ENCODE measurements at places on chromosomes 1 and 21. TPM values are rescaled to one million over a fixed set of nuclear protein-coding genes. Genes with fewer than 3 reads are reported as not detected.
A peak's percentile ranks its signal among the peaks of the same experiment; 100 is the strongest.

Gene CD48
- not detected for total RNA-seq

Gene LYPD8
- total RNA-seq, result not detected

DNA sequence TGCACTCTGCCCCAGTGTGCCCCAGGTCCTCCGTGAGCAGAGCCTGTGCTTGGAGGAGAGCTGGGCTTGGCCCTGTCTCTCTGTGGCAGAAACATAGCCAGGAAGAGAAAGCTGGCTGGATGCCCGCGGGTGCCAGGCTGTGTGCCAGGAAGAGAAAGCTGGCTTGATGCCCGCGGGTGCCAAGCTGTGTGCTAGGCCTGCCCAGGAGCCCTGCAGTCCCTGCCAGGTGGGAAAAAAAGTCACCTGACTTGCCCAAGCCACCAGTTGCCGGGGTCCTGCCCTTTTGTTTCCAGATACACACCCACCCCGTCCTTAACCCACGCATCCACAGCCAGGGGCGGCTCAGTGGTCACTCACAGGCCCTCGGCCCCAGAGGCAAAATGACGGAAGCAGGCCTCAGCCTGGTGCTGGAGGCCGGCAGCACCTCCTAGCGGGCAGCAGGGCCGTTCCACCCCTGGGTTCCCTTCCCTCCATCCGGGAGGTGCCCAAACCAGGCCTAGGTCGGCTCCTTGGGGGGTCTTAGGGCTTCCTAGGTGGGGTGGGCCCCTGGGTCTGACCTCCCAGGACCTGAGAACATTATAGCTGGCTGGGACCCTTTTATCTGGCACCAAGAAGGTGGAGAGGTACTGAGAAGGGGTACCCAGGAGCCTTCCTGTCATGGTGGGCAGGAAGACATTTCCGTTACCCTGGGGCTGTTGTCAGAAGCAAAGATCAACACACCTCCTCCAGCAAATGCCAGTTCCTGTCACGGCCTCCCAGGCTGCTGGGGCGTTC lies 9.1 kb downstream of the ITGB2 start:
- no peak overlapping the region for H3K4me3 ChIP-seq
- peaks cover 24% of the 10 kb centered on the region for H3K27me3 ChIP-seq
- peak overlapping the region; percentile 13 for H3K27ac ChIP-seq
- peaks cover 9% of the 10 kb centered on the region for H3K36me3 ChIP-seq
- peaks cover 17% of the 10 kb centered on the region for H3K4me1 ChIP-seq

DNA sequence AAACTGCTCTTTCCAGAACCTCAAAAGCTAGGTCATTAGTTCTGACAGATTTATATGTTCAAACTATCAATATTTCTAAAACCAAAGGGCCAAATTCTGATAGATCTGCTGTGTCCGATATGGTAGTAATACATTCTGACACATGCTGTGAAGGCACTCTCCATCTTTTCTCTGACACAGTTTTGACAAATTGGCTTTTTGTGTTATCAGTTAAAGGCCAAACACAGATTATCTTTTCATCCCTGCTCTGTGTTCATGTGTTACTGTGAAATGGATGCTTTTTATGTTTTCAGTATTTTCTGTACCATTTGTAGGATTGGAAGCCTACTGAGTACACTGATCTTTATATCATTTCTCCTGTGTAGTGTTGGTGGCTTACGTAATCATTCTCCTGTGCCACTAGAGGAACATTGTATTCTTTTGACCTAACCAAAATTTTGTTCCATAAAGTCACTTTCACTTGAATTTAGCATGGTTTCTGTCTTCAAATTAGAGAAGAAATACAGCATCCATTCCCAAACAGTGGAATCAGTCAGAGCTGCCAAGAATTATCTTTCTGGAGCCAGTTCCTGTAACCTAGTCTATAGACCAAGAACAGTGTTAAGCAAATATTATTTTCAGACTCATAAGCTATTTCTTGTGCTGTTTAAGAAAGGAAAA lies 137.2 kb downstream of the ADGRL2 start:
- DNase-seq, result no peak
- H3K4me3 ChIP-seq, result no peak overlapping the region
- no peaks in the 10 kb centered on the region for H3K27me3 ChIP-seq
- H3K27ac ChIP-seq, result no peak overlapping the region

Gene NUP210L
- total RNA-seq, result not detected

Gene RPAP2
- total RNA-seq, result 22.5 TPM

DNA sequence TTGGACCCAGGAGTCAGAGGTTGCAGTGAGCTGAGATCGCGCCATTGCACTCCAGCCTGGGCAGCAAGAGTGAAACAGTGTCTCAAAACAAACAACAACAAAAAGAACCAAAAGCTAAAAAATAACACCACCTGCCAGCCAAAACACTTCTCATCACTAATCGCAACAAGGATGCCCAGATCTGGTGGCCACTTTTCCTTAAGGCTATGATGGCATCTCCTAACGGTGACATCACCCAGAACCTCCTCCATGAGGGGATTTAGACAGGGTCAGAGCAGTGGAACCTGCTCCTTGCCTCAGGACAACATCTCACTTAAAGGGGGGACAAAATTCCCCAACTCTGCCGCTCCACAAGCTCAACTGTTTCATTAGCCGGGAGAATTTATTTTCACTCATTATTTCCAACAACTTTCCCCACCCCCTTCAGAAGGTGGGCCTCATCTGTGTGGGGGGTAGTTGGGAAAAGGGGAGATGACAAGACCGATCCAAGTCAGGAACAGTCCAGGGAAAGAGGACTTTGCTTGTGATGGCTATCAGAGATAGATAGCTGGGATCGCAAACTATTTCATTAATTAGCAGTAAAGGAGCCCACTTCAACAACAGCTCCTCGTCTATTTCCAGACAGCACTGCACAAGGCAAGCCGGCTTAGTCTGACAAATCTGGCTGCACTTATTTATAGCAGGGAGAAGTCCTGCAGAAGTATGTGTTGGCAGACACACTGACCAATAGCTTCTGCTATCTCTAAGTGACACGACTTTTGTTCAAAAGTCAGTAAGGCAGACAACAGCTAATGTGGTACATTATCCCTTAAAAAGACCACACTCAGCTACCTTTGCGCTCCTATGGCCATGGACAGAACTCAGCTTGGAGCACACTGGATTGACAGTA lies 2.6 kb downstream of the PABPC4 start:
- no peaks in the 10 kb centered on the region for H3K27me3 ChIP-seq
- no peak for DNase-seq
- peak overlapping the region; percentile 86 for H3K4me3 ChIP-seq
- H3K4me1 ChIP-seq, result peaks cover 36% of the 10 kb centered on the region
- H3K27ac ChIP-seq, result peak overlapping the region; percentile 65
- H3K36me3 ChIP-seq, result peaks cover 64% of the 10 kb centered on the region

DNA sequence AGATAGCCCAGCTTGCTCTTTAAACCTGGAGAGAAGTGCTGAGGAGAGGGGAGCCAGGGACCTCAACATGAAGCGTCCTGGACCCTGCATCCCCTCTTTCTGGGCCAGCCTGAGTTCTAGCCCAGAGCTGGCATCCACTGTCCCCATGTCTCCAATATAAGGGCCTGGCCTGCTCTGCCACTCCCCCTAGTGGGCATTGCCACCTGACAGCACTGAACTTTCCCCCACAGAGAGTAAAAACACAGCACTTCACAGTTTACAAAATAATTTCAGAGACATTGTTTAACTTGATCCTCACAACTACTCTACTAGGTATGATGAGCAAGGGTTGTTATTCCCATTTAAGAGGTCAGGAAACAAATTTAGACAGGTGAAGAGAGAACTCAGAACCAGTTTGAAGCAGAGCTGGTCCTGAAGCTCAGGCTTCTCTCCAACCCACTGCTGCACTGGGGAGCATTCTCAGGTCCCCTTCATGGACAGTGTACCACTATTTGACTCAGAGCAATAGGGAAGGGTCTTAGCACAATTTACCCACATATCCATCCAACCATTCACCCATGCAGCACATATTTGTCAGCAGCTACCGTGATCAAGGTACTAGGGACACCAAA lies 151.2 kb downstream of the DMRTA2 start:
- no peaks in the 10 kb centered on the region for H3K36me3 ChIP-seq
- H3K27me3 ChIP-seq, result peaks cover 71% of the 10 kb centered on the region
- no peak overlapping the region for H3K4me3 ChIP-seq
- H3K4me1 ChIP-seq, result peaks cover 3% of the 10 kb centered on the region
- H3K27ac ChIP-seq, result no peak overlapping the region

- no peak overlapping the region for H3K27ac ChIP-seq
- no peak for DNase-seq
- no peak overlapping the region for H3K4me3 ChIP-seq
Observed at GRCh38 chr1:46647611-46648010, 20.6 kb downstream of the ATPAF1 start.

Gene MAD2L2
- 23.4 TPM for total RNA-seq

DNA sequence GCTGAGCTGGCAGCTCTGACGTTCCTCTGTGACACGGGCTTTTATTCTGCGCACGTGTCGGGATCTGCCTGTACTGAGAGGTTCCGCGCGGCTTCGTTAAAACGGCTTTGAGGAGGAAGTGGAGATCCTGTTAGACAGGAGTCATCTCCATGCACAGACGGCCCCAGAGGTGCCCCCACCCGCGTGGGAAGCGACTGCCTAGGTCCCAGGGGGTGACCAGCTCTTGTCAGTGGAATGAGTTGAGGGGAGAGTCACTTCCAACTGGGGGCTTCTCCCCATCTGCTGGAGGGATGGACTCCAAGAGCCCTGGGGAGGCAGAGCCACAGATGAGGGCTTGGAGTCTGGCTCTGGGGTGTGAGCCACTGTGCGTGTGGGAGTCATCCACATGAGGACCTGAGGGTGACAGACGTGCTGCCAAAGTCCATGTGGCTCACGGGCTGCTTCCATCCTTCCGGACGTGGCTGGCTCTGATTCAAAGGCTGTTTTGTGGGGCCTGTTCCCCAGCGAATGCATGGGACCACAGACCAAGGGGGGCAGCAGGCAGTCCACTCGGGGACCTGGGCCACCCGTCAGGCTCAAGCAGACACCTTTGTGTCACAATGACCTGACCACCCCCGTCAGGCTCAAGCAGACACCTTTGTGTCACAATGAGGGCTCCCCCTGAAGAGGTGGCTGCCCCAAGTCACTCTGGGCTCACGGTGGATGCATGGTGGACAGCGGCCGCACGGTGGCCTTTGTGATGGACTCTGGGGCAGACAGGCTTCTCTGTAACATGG lies 26.8 kb downstream of the PTTG1IP start:
- H3K27ac ChIP-seq, result no peak overlapping the region
- peaks cover 22% of the 10 kb centered on the region for H3K27me3 ChIP-seq
- no peak overlapping the region for H3K4me3 ChIP-seq
- DNase-seq, result no peak

DNA sequence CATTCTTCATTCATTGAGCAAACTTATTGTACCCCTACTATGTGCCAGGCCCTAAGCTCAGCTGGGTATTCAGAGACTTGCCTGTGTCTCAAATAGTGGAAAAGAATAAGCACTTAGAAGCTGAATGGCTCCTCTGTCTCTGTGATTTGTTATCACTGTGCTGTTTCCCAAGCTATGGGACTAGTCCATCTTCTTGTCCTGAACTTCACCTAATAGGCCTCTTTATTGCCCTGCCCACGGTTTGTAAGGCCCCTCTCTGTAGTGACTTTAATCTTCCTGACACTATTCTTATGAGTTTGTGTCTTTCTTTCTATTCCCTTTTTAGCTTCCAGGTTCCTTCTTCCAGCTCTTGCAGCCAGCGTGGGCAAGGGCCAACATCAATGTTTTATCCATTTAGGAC lies 85.4 kb upstream of the LPGAT1 start:
- H3K27me3 ChIP-seq, result no peaks in the 10 kb centered on the region
- peak overlapping the region; percentile 7 for H3K27ac ChIP-seq
- H3K36me3 ChIP-seq, result peaks cover 14% of the 10 kb centered on the region
- DNase-seq, result no peak
- H3K4me3 ChIP-seq, result no peak overlapping the region
- H3K4me1 ChIP-seq, result peaks cover 58% of the 10 kb centered on the region

GRCh38 chr1:148355976-148356375 lies 127.1 kb downstream of the PPIAL4G start:
- H3K27ac ChIP-seq, result no peak overlapping the region
- no peak for DNase-seq
- H3K36me3 ChIP-seq, result no peaks in the 10 kb centered on the region

GRCh38 chr1:180165509-180166435 lies 11.1 kb downstream of the QSOX1 start:
- H3K36me3 ChIP-seq, result peaks cover 31% of the 10 kb centered on the region
- peaks cover 83% of the 10 kb centered on the region for H3K4me1 ChIP-seq
- H3K4me3 ChIP-seq, result no peak overlapping the region
- DNase-seq, result no peak

DNA sequence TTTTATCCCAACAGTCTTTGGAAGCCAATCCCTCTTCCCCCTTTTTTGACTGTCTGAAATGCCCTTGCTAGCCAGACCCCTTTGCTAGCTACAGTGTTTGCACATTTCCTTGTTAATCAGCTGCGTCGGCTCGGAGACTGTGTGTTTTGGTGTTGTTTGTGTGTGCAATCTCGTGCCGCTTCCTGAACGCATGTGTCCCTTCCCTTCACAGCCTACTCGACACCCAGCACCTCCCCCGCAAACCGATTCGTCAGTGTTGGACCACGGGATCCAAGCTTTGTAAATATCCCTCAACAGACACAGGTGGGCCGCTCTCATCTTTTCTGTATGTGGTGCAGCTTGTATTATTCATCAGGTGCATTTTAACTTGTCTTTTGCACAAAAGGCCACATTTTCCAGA lies 298.7 kb downstream of the TM2D1 start:
- H3K4me1 ChIP-seq, result peaks cover 33% of the 10 kb centered on the region
- peaks cover 16% of the 10 kb centered on the region for H3K36me3 ChIP-seq
- peak overlapping the region; percentile 41 for H3K27ac ChIP-seq
- DNase-seq, result no peak

Gene PADI2
- 2.7 TPM for total RNA-seq

GRCh38 chr1:23394181-23394580 lies 24.5 kb upstream of the ZNF436 start:
- DNase-seq, result no peak
- H3K4me3 ChIP-seq, result no peak overlapping the region
- no peaks in the 10 kb centered on the region for H3K36me3 ChIP-seq
- no peaks in the 10 kb centered on the region for H3K4me1 ChIP-seq
- H3K27ac ChIP-seq, result no peak overlapping the region
- H3K27me3 ChIP-seq, result no peaks in the 10 kb centered on the region

- H3K27me3 ChIP-seq, result no peaks in the 10 kb centered on the region
- DNase-seq, result peak; percentile 50
- H3K27ac ChIP-seq, result peak overlapping the region; percentile 99
Observed at GRCh38 chr1:230824919-230825721, 43.2 kb downstream of the C1orf198 start.

DNA sequence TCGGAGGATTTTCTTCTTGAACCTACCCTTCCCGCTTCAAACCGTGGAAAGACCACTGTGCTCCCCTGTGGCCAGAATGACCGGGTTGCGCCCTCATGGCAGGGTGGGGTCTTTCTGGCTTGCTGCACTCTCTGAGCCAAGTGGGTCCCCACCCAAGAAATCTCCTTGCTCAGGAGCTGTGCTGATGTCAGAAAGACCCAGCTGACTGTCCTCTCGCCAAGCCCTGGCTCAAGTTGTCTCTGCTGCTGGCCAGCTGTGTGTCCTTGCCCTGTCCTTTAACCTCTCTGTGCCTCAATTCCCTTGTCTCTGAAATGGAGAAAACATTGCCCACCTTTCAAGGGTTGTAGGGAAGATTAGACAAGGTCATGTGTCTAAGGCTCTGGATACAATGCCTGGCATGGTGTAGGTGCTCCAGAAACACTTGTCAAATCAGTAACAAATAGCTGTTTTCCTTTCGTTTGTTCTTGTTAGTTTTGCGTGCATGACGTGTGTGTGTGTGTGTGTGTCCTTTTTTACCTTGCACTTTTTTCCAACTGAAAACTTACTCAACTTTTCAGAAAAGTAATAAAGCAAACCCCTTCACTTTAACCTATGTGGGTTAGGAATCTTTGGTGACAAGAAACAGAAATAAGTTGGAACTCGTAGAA lies 41.1 kb upstream of the RPL11 start:
- no peak overlapping the region for H3K4me3 ChIP-seq
- H3K4me1 ChIP-seq, result no peaks in the 10 kb centered on the region
- no peak for DNase-seq
- peaks cover 22% of the 10 kb centered on the region for H3K27me3 ChIP-seq
- H3K27ac ChIP-seq, result no peak overlapping the region
- no peaks in the 10 kb centered on the region for H3K36me3 ChIP-seq

All from Calu3 (cell line).